ENCODE measurements at places on chromosomes 2 and 18.

DNA sequence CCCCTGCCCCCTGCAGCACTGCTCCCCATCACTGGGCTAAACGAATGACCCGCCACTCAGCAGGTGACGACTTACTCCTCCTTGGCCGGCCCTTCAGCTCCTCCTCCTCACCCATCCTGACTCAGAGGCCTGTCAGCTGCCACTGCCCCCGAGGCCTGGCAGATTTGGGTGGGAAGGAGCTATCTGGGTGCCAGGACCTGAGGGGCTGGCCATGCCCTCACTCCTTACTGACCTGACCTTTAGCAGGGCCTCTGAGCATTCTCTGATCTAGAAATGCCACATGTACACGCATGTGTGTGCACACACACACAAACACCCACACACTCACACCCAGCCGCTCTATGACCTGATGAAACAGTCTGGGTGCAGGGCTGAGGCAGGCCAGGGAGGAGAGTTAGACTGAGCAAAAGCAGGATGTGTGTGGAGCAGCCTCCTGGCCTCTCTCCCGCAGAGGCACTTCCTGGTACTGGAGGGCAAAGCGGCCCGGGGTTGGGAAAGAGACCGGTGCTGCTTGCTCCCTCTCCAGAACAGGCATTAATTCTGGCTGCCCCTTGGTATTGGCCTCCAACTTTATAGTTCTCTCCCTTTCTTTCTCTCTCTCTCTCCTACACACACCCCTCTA, 68.0 kb downstream of the ZFP36L2 start:
- DNase-seq, result no peak

- no peak for DNase-seq
Measured at GRCh38 chr2:13508671-13509070, 791.9 kb downstream of the TRIB2 start.

DNA sequence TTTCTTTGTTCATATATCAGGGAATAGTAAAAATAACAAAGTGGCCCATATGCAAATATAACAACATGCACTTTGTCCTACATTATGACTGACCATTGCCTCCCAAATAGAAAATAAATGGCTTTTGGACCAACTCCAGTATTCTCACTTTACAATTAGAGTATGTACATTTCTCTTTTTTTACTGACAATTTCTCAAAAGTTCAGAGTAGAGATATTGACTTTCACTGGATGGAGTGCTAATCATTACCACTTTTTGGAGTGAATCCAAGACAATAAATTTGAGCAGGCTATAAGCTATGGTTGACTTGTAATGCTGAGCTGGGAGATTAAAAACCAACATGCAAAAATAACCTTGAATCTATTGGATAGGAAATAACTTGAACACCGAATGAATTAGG, 987.4 kb downstream of the SUCLG1 start:
- no peak for DNase-seq

DNA sequence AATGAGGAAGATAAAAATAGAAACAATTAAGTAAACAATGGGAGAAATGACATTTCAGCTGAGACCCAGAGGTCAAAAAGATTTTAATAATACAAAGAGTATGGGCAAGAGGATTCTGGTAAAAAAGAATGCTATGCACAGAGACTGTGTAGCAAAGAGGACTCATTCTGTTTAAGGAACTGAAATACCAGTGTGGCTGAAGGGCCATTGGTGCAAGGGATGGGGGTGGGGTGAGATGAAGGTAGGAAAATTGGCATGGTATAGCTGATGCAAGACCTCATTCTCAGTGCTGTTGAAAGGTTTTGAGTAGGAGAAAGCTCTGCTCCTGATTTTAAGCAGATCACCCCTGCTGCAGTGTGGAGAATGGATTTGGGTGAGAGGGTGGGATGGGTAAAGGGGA, 10.8 kb downstream of the GALNT1 start:
- no peak for DNase-seq

DNA sequence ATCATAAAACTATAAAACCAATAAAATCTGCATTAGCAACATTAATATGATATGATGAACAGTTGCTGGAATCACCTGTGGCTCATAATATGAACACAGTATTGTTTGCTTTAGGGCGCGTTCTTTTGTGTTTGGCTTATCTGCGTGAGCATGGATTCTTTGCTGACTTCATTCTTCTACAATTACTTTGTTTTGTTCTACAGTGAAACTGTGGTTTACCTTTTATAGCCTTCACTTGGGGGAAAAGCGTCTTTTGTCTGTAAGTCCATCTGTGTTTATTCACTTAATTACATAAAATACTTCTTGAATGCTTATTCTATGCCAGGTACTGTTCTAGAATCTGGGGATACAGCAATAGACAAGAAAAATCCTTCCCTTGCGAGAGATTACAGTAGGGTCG, 74.0 kb upstream of the SEC11C start:
- DNase-seq, result no peak

DNA sequence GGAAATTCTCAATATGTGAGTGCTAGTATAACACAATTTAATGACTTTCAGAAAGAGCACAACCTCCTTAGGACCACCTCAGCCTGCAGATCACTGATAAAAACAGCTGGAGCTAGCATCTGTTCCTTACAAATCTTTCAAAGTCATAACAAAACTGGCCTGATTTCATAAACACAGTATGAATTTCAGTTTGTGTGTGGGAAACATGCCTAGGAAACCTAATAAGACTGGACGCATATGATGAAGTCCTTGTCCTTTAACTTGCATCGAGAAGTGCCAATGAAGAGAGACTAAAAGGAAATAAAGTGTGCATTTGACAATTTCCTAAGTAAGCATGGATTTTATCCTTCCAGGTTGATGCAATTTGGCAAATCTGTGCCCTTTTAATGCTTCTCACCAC, 74.1 kb upstream of the KLHL14 start:
- no peak for DNase-seq

DNA sequence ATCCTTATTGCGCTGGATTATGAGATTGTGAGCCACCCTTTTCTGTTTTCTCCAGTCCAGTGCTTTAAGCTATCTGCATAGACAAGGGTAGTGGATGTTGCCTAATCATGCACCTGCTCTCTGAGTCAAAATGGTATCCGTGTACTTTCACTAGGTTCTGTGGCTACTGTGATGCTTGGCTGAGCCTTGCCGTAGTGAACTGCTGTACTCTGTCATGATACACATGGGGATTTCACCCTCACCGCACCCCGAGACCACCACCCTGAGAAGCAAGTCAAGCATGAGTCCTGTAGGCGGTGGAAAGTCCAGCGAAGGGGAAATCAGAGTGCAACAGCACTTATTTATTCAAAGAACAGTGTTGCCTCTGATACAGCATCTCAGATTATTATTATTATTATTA, 55.0 kb downstream of the ARHGAP25 start:
- no peak for DNase-seq

GRCh38 chr18:1872274-1872673, 699.0 kb downstream of the METTL4 start:
- no peak for DNase-seq

GRCh38 chr2:133552821-133553220, 15.4 kb downstream of the NCKAP5 start:
- no peak for DNase-seq

GRCh38 chr2:2826621-2827020, 495.5 kb upstream of the MYT1L start:
- DNase-seq, result no peak

DNA sequence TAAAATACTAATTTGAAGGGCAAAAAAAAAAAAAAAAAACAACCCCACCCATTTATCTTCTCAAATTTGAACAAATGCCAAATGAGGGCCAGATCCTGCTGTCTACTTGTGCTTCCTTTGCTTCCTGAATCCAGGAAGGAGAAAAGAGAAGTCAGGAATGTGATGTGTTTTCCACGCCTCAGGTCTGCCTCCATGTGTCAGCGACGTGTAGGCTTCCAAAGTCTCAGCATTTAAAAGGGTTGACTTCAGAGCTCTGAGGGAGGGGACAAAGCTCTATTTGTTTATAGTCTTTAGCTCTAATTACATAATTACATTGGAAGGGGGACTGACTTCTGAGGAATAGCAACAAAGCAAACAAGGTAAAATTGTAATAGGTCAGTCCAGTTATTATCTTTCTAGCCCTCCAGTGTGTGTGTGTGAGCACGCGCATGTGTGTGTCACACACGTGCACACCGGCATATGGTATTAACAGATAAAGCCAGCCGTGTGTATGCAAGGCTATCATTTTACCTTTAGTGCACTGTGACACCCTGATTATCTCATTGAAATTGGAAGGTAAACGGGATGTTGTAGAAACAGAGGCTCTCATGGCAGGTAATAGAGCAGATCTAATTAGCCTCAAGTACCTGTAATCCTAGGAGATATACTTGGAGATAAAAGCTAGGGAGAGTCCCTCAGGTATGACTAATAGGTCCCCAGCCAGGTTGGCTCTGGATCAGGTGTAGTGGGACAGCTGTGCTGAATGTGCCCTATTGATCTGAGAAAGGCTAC, 911.4 kb upstream of the ZEB2 start:
- no peak for DNase-seq

DNA sequence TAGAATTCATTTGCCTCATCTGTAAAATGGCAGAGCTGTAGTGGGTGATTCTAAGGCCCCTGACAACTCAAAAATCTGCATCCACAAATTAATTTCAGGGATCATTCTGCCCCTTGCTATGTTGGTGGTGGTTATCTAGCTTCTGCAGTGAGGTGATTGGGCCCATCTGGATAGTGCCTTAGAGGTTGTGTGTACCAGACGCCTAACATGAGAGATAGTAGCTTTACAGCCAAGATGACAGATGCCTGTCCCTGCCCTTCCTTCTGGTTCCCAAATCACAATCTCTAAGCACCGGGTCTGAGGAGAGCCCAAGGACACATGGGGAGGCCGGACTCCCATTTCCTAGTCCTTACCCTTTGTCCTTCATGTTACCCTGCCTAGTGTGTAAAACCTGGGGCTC, 51.1 kb upstream of the TNP1 start:
- no peak for DNase-seq

- no peak for DNase-seq
Measured at GRCh38 chr2:18987016-18987415, 371.4 kb downstream of the OSR1 start.

GRCh38 chr2:101399021-101399799, 11.9 kb upstream of the CREG2 start:
- DNase-seq, result no peak

DNA sequence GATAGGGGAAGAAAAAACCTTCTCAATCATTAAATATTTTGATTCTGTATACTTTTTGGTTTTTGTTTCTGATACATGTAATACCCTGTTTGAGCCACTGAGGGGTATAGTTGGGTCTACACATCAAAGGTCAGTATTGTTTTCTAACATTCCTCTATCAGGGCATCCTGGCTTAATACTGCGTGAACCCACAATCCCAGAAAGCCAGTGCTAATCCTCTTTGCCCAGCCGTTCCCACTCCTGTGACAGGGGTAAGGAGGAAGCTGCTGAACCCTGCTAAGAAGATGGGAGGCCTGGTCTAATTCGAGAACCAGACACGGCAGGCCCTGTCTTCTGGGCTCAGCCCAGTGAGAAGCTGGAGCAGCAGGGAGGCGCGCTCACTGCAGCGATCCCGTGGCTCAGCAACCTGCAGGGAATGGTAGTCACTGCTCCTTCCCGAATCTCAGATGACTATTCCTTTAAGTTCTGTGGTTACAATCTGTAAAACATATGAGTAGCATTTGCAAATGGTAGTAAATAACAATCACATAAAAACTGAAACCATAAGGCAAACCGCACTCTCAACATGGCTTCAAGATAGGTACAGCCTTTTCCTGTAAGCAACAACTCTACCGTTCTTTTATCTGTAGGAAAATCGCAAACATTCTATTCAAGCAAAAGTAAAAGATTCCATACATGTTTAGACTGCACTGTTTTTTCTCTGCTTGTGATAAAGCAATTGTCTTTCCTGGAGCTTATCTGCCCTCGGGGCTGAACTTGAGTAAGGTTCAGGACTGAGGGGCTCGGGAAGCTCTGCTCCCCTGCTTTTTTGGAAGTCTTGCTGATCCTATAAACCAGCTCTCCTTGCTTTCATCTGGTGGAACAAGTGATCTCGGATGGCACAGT, 87.0 kb downstream of the EPB41L3 start:
- no peak for DNase-seq

GRCh38 chr2:102703305-102703704, 58.5 kb upstream of the TMEM182 start:
- DNase-seq, result no peak

DNA sequence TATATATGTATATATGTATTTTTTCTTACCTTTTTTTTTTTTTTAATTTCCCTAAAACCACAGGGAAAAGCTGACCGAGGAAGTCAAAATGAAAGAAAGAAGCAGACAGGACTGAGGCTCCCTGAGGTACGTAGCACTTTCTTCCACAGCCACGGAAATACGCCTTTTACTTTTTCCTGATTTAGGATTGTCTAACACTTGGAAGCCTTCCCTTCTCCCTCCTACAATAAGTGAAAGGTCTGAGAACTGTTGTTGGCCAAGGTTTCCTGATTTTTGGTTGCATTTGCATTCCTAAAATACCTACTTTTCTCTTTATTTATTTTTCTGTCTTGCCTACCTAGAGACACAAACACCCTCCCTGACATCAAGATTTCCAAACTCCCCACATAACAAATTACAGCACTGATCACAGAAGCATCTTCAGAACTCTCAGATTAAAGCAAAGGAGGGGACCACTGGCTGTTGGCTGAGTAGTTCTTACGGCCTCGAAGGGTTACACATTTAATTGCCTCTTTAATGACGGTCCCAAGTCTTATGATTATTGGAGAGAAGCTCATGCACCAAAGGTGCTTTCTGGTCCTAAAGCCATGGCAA, 778.5 kb upstream of the FANCL start:
- DNase-seq, result no peak

- DNase-seq, result no peak
Measured at GRCh38 chr18:6781142-6781714, 51.7 kb downstream of the ARHGAP28 start.

DNA sequence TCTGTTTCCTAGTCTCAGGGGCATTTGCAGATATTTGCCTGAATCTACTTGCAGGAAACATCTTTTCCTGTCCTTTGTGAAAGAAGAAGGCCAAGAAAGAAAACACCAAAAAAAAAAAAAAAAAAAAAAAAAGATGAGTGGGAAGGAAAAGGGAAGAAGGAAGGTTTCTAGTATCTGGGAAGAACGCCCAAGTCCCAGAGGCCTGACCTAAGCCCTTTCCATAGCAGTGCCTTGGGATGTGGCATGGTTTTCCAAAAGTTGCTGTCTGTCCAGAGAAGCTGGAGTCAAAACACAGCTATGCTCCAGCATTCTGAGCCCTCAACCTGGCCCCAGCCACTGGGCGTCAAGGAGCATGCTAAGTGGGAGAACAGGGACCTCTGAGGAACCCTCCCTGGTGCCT, 123.5 kb downstream of the INHBB start:
- DNase-seq, result no peak

- no peak for DNase-seq
Measured at GRCh38 chr2:19617257-19617848, 258.9 kb upstream of the OSR1 start.

GRCh38 chr2:128487650-128488387, 169.2 kb upstream of the HS6ST1 start:
- DNase-seq, result no peak

- no peak for DNase-seq
Measured at GRCh38 chr2:94774851-94775250, 96.4 kb upstream of the TEKT4 start.

GRCh38 chr2:80244905-80245584, 59.5 kb downstream of the LRRTM1 start:
- DNase-seq, result no peak

Measured in stimulated activated effector memory CD8-positive, alpha-beta T cell treated with anti-CD3 and anti-CD28 coated beads, Interleukin-12 subunit alpha, Interleukin-12 subunit beta, amount 100 ng/mL, for 72 hours (primary cell).